ENCODE measurements at places on chromosomes 5 and 9. TPM values are rescaled to one million over a fixed set of nuclear protein-coding genes. Genes with fewer than 3 reads are reported as not detected.

PCSK1 gene
- total RNA-seq, result 1.7 TPM

FAM151B gene
- 0.98 TPM for total RNA-seq

PIP5KL1 gene
- total RNA-seq, result 10.3 TPM

SLC45A2 gene
- total RNA-seq, result not detected

ERCC8 gene
- total RNA-seq, result 5.9 TPM

GABRA1 gene
- not detected for total RNA-seq

IL9 gene
- not detected for total RNA-seq

PCDHA10 gene
- total RNA-seq, result 0.25 TPM

PCDHB11 gene
- 2.2 TPM for total RNA-seq
